NCI-H1417 (cell line): ENCODE measurements at places on chromosomes 4 and X.

DNA sequence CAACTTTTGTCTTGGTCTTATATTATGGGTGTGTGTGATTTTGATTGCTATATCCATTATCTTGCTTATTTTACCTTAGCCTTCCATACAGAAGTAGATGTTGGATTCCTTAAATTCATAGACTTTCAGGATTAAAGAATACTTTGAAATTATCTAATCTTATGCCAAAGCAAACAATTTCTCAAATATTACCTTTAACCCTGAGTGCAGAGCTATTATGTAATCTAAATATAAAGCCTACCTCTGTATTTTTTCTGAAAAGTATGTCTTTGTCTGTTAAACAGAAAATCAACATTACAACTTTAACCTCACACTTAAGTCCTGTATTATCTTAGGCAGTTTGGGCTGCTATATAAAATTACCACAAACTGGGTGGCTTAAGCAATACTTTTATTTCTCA, 782.5 kb downstream of the STIM2 start:
- no peak for DNase-seq

- DNase-seq: no peak
Measured at GRCh38 chrX:52420824-52421443, 52.1 kb downstream of the XAGE2 start.

GRCh38 chrX:125210146-125210545, 109.5 kb upstream of the TEX13C start:
- DNase-seq: no peak

DNA sequence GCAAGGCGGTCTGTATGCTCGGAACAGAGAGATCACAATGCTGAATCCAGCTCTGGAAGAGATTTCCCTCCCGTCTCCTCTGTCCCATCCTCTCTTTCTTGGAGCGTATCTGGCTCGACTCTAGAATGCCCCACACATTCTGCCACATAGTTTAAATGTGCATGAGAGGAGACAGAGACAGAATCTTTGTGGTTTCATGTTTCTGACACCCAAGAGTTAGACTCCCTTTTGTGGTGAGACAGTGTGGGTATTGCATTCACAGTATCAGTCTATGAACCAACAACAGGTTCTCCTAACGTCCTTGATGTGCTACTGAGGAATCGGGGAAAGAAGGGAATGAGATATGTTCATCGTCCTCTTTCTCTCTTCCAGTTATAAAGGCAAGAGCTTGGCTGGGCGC, 25.3 kb downstream of the FAM47E start:
- no peak for DNase-seq

GRCh38 chr4:166318810-166319525, 445.9 kb downstream of the TLL1 start:
- no peak for DNase-seq

- no peak for DNase-seq
Measured at GRCh38 chrX:3160756-3161155, 119.5 kb downstream of the ARSF start.

DNA sequence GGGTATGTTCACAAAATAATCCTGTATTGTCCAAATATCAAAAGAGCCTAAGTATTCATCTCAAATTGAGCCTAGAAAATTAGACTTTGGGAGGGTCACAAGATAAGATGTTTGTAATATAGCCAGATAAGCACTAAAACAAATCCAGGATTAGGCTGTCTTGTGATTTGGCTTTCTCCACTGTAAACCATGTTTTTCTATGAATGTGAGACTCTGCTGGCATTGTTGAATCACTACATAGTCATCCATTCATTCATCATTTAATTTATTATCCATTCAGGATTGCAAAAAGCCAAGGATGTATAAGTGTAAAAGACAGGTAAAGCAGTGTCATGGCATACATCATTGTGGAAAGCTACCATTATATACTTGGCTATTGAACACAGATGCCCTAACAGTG, 148.0 kb downstream of the GRID2 start:
- DNase-seq: no peak

DNA sequence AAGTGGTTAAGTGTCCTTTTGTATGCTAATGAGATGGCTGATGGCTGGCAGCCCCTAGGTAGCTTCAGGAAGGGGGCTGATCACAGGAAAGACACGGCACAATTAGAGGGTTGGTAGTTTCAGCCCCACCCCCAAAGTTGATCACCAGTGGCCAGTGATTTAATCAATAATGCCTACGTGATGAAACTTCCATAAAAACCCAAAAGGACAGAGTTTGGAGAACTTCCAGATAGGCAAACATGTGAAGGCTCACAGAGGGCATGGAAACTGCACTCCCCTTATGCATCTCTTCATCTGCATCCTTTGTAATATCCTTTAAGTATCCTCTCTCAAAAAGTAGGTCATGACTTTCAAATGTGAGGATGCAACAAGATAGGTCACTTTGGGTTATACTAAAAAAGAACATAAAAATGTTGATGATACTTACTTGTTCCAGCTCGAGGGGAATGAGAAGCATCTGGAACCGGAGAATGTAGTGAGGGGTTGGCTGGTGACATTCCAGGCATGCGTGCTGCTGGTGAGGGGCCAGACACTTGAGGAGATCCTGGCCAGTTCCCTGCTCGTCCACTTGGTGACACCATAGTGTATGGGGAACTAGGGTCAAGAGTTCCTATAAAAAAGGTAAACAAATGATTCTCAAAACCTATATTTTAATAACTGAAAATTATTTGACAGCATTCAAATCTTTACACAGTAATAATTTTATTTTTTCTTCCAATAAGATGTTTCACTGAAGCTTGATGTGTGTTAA, 16.7 kb upstream of the CXorf38 start:
- DNase-seq: no peak

DNA sequence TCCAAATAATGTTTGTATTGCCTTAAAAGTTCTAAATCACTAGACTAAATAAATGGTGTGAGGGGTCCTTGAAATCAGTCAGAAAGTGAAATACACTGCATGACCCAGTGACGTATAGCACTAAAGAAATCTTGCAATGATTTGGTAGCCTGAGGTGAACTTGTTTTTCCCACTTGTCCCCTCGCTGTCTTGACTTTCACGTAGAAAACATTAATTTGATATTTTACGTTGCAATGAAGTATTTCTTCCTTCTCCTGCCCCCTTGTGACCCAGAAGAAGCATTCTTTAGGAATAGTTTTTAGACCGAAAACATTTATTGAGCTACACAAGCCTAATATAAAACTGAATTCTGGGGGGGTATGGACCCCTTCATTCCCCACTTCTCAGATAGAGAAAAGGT, 3.7 kb downstream of the KLB start:
- no peak for DNase-seq

- DNase-seq: no peak
Measured at GRCh38 chr4:101515099-101515498, 167.8 kb upstream of the PPP3CA start.

- no peak for DNase-seq
Measured at GRCh38 chr4:94588896-94589693, 137.4 kb downstream of the PDLIM5 start.

GRCh38 chr4:31918891-31919290, 1198.7 kb downstream of the PCDH7 start:
- DNase-seq: no peak

DNA sequence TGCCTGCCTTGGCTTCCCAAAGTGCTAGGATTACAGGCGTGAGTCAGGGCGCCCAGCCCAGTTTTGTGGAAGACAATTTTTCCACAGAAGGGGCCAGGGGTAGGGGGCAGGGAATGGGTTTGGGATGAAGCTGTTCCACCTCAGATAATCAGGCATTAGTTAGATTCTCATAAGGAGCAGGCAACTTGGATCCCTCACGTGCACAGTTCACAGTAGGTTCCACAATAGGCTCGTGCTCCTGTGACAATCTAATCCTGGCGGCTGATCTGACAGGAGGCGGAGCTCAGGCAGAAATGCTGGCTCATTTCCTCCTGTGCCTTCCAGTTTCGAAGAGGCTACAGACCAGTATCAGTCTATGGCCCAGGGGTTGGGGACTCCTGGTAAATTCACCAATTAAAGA, 491.6 kb upstream of the AADAT start:
- no peak for DNase-seq

GRCh38 chrX:69068301-69069085, 96.8 kb downstream of the PJA1 start:
- DNase-seq: no peak

GRCh38 chrX:136028383-136028984, 43.2 kb downstream of the SLC9A6 start:
- peak; percentile 26 for DNase-seq

- no peak for DNase-seq
Measured at GRCh38 chrX:28126886-28127285, 145.6 kb upstream of the DCAF8L1 start.

- peak; percentile 91 for DNase-seq
Measured at GRCh38 chr4:78776079-78776728, at the start of gene BMP2K. BMP2K (plus strand) TSS chr4:78776350; CDS start chr4:78776544, 194 bp downstream.

DNA sequence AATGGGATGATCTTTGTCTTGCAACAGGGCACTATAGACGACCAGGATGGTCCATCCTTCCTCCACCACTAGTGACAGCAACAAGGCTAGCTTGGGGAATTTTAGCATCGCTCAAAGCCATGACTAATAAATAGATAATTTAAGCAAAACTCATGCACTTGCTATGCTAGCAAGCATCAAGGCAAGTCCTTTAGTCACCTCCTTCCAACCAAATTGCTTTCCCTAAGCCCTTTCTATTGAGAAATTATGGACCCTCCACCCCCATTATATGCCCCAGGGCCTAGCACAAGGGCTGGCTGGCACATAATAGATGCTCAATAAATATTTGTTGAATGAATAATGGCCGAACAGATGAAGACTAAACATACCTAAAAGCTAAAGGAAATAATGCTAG, 28.6 kb downstream of the SLC16A2 start:
- no peak for DNase-seq

GRCh38 chr4:150402871-150403272, 179.1 kb upstream of the MAB21L2 start:
- DNase-seq: peak; percentile 92

DNA sequence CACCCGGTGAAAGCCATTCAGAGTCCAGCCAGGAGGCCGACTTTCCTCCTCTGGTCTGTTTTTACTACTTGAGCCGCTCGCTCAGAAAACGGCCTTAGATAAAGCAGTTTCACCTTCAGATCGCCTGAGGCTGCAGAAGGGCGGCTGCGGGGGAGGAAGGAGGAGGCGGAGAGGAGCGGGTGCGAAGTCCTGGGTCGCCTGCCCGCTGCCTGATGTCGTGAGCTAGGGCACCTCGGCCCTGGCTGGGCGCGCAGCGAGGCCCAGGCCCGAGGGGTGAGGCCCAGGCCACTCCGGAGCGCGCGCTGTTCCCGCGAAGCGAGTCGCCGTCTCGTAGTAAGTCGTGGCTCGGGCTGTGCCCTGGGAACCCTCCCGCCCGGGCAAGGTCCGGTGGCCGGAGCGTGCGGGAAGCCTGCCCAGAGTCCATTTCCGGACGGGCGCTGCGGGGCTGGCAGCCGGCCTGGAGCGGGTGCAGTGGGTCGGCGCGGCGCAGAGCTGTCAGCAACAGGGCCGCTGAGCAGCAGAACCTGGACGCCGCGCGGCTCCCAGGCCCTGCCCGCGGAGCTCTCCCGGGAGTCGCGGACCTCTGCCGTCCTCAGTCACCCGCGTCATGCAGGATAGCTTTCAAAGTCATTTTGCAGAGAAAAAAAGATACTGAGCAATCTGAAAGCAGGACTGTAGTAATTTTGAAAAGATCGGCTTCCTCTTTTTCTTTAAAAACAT, 18.6 kb downstream of the TRIM2 start:
- DNase-seq: peak; percentile 31

DNA sequence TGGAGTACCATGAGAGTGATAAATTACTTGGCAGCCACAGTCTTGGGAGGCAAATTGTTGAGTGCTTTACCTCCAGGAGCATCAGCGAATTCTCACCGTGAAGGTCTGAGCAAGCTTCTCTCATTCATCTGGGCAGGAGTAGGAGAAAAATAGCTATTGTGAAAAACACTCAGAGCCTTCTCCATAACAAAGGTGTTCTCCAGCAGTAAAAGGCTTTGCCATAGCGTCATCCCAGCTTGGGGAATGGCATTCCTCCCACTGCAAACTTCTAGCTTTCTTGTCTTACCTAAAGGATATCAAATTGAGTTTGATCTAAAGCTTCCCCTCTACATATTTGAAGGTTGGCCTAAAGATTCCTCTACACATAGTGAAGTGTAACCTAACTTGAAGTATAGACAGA, 29.8 kb upstream of the MAGEA11 start:
- DNase-seq: no peak

- DNase-seq: peak; percentile 88
Measured at GRCh38 chr4:139819082-139819481, 153.5 kb downstream of the MGST2 start.

- no peak for DNase-seq
Measured at GRCh38 chr4:141560056-141560455, 76.3 kb upstream of the IL15 start.

GRCh38 chrX:20265726-20266681, 705 bp downstream of the RPS6KA3 start:
- peak; percentile 35 for DNase-seq

DNA sequence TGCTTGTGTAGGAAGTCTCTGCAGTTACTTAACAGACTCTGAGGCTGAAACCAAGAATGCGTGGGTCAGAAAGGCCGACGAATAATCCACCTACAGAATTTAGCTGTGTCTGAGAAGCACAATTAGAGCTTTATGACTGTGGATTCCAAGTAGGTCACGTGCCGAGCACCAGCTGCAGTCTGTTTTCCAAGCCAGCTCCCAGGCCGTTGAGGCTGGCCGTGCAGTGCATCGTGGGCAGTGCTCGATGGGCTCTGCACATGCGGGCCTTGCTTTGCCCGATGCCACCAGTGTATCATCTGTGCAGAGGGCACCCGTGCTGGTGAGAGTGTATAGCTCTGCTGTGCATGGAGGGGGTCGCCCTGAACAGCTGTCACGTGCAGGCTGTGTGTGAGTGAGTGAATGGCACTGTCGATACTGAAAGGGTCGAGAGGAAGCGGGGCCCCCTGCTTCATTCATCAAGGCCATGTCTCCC, 67.5 kb upstream of the CLDN34 start:
- DNase-seq: peak; percentile 54

DNA sequence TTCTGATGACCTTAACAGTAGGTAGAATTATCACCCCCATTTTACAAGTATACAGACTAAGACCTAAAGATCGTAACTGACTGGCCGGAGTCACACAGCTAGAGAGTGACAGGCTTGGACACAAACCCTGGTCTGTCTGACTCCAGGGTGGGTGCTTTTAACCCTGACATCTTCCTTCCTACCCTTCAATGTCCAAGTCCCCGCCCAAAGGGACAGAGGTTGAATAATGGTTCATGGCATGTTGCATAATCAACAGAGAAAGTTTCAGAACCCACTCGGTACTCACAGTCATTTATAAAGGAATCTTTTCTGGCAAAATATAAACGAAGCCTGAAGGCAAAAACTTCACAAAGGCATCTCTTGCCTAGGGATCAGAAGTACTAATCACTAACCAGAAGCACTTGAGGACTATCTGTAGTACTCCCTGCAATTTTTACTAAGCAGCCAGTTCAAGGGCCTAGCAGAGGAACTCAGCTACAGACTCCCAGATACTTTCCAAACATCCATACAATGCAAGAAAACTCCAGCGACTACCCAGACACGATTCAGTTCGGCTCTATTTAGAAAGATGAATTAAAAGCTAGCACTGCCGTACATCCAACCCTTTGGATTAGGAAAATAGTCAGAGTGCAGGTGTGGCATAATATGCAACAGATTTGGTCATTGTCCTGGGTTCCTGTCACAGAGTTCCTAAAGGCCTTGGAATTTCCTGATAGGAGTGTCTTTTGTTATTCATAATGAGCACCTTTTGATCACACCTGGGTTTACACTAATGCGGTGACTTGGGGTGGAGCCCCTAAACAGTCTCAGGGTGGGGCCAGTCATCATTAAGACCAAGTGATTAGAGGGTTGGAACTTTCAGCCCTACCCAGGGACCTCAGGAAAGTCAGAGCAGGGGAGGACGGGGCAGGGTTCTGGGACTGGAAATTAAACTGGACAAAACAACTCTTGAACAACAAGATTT, 44.0 kb downstream of the RELL1 start:
- DNase-seq: no peak
